PC-9 (cell line): ENCODE measurements at places on chromosomes 13 and 19.
A peak's percentile ranks its signal among the peaks of the same experiment; 100 is the strongest.

- peaks cover 16% of the 10 kb centered on the region for H3K4me1 ChIP-seq
- DNase-seq: peak; percentile 49
- H3K4me3 ChIP-seq: no peak overlapping the region
- H3K27me3 ChIP-seq: no peaks in the 10 kb centered on the region
Measured at GRCh38 chr19:43799502-43800142, 2.6 kb downstream of the LYPD5 start.

DNA sequence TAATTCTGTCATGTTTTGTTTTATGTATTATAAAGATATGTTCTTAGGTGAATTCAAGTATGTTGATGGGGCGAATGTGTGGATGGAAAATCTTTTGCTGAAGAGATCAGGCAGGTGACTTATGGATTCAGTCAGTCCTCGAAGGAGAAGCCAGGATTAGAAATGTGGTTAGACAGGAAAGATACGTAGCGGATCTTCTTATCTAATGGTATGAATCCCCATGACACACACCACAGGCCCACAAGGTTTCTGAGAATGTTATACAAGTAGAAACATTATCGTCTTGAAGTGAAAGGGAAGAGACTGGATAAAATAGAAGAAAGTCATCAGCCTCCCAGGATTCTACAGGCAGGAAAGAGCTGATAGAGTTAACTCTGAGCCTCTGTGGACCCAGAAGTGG, 69.0 kb upstream of the RFXAP start:
- no peak overlapping the region for H3K4me3 ChIP-seq
- no peaks in the 10 kb centered on the region for H3K36me3 ChIP-seq
- no peaks in the 10 kb centered on the region for H3K4me1 ChIP-seq
- H3K27me3 ChIP-seq: no peaks in the 10 kb centered on the region
- DNase-seq: no peak

- H3K27ac ChIP-seq: no peak overlapping the region
- H3K27me3 ChIP-seq: peaks cover 8% of the 10 kb centered on the region; the same call in 1 of the 2 replicates
- H3K36me3 ChIP-seq: no peaks in the 10 kb centered on the region
- no peak for DNase-seq
- H3K4me3 ChIP-seq: no peak overlapping the region
- H3K4me1 ChIP-seq: no peaks in the 10 kb centered on the region
Measured at GRCh38 chr13:23572836-23573235, 2.6 kb downstream of the TNFRSF19 start.

- H3K4me3 ChIP-seq: no peak overlapping the region
- H3K36me3 ChIP-seq: no peaks in the 10 kb centered on the region
- no peaks in the 10 kb centered on the region for H3K4me1 ChIP-seq
- H3K27ac ChIP-seq: no peak overlapping the region
- DNase-seq: no peak
- no peaks in the 10 kb centered on the region for H3K27me3 ChIP-seq
Measured at GRCh38 chr13:88022431-88023208, 351.4 kb downstream of the SLITRK5 start.

GRCh38 chr19:44943801-44944249, 1.8 kb downstream of the APOC4 start:
- no peak overlapping the region for H3K27ac ChIP-seq
- H3K4me3 ChIP-seq: no peak overlapping the region
- no peaks in the 10 kb centered on the region for H3K36me3 ChIP-seq
- H3K27me3 ChIP-seq: no peaks in the 10 kb centered on the region
- DNase-seq: no peak
- H3K4me1 ChIP-seq: no peaks in the 10 kb centered on the region

DNA sequence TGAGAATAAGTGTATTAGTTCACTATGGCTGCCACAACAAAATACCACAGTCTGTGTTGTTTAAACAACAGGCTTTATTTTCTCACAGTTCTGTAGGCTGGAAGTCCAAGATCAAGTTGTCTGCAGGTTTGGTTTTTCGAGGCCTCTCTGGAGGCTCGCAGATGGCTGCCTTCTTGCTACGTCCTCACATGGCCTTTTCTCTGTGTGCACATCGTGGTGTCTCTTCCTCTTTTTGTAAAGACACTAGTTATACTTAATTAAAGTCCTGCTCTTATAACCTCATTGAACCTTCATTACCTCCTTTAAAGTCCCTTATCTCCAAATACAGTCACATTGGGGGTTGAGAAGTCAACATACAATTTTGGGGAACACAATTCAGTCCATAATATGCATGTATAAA, 10.6 kb downstream of the CSNK1A1L start:
- H3K36me3 ChIP-seq: no peaks in the 10 kb centered on the region
- no peak overlapping the region for H3K4me3 ChIP-seq
- H3K4me1 ChIP-seq: no peaks in the 10 kb centered on the region
- no peak overlapping the region for H3K27ac ChIP-seq
- no peaks in the 10 kb centered on the region for H3K27me3 ChIP-seq

DNA sequence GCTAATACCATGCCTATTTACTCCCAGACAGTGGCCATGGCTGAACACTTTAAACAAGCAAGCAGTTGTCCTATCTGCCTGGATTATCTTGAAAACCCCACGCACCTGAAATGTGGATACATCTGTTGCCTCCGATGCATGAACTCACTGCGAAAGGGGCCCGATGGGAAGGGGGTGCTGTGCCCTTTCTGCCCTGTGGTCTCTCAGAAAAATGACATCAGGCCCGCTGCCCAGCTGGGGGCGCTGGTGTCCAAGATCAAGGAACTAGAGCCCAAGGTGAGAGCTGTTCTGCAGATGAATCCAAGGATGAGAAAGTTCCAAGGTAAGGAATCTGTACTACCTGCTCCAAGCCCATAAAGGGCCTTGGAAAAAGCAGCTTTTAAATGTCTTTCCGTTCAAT, 8.6 kb downstream of the RFPL4AL1 start:
- peaks cover 83% of the 10 kb centered on the region for H3K27me3 ChIP-seq
- no peak overlapping the region for H3K4me3 ChIP-seq
- DNase-seq: no peak
- no peaks in the 10 kb centered on the region for H3K4me1 ChIP-seq
- H3K27ac ChIP-seq: no peak overlapping the region

GRCh38 chr19:7497292-7497691, 8.5 kb upstream of the PEX11G start:
- peaks cover 18% of the 10 kb centered on the region for H3K4me1 ChIP-seq

GRCh38 chr19:31438401-31439269, 89.4 kb upstream of the TSHZ3 start:
- H3K4me1 ChIP-seq: no peaks in the 10 kb centered on the region
- H3K27me3 ChIP-seq: no peaks in the 10 kb centered on the region
- DNase-seq: no peak
- no peak overlapping the region for H3K27ac ChIP-seq

DNA sequence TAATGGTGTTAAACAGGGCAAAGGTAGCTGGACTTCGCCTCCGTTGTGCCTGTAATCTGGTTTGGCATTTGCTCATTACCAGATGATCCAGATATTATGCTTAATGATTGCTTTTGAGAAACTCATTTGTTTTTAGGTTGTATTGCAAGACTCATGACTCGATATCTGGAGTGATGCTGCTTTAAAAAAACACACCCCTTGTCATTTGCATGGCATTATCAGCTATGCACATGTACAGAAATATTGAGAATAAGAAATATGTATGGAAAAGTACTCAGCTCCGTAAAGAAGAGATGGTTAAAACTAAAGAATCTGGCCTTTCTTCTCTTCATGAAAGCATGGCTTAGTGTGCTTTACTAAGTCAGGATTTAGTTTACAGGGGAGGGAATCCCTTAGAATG, 95.0 kb downstream of the ARHGEF7 start:
- no peaks in the 10 kb centered on the region for H3K36me3 ChIP-seq
- DNase-seq: peak; percentile 31
- H3K4me3 ChIP-seq: no peak overlapping the region
- no peaks in the 10 kb centered on the region for H3K4me1 ChIP-seq
- no peak overlapping the region for H3K27ac ChIP-seq

DNA sequence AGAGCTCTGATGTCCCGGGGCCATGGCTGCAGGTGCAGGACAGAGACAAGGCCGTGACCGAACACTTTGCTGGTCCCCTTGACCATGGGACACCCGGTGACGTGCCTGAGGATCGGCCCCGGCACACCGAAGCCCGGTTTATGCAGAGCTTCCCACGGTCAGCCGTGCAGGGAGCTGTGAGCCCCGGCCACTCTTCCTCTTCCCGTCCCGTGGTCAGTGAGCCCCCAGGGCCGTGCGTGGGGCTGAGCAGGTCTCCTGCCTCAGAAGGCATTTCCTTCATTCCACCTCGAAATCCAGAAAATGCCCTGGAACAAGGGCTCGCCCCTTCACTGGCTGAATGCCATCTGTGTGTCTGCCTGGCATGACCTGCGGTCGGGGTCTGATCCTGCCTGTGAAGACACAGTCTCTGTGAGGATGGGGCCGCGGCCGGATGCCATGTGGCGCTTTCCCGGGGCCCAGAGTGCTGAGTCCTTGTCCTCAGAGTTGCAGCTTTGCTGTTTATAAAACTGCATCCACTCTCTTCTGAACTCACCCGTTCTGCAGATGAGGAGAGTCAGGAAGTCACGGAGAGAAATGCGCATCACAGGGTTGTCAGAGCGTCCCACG, 16.9 kb downstream of the MCF2L start:
- H3K36me3 ChIP-seq: no peaks in the 10 kb centered on the region
- no peak overlapping the region for H3K27ac ChIP-seq
- H3K27me3 ChIP-seq: no peaks in the 10 kb centered on the region
- DNase-seq: no peak

GRCh38 chr19:3669947-3670795, 30.1 kb downstream of the PIP5K1C start:
- no peak overlapping the region for H3K27ac ChIP-seq
- H3K4me1 ChIP-seq: no peaks in the 10 kb centered on the region
- no peaks in the 10 kb centered on the region for H3K27me3 ChIP-seq
- no peaks in the 10 kb centered on the region for H3K36me3 ChIP-seq
- DNase-seq: no peak

DNA sequence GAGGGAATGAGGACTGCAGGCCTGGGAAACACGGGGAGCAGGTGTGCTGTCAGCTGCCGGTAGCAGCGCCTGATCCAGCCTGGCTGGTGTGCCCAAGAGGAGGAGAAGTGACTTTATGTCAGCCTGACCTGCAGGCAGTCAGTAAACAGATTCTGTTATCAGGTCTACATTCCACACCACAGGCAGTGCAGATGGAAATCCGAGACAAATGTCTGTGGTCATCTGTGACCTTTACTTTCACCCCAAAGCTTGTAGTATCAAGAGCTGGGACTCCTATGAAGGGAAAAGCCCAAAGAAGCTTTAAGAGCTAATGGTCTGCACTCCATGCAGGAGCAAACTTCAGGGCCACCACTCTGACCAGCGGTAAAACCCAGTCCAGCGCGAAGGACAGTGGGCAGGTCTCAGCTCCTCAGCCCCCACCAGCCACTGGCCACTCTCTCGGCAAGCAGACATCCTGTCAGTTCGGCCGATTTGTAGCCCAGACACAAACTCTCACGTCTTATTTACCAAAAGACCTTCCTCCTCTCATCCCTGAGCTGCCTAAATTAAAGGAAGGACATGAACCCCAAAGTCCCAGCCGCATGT, 7.7 kb downstream of the EPS15L1 start:
- peak; percentile 62 for DNase-seq
- H3K27me3 ChIP-seq: no peaks in the 10 kb centered on the region
- no peak overlapping the region for H3K27ac ChIP-seq
- 0 out of 2 replicates have a peak, but pooled peaks cover 6% of the 10 kb centered on the region for H3K36me3 ChIP-seq

DNA sequence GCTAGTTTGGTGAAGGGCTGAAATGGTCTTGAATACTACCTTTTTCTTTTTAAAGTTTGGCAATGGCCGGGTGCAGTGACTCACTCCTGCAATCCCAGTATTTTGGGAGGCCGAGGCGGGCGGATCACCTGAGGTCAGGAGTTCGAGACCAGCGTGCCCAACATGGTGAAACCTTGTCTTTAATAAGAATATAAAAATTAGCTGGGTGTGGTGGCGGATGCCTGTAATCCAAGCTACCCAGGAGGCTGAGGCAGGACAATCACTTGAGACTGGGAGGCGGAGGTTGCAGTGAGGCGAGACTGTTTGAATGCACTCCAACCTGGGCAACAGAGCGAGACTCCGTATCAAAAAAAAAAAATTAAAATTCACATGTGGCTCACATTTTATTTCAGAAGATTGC, 880 bp upstream of the ZNF723 start:
- DNase-seq: no peak
- H3K4me3 ChIP-seq: no peak overlapping the region
- H3K4me1 ChIP-seq: no peaks in the 10 kb centered on the region
- no peak overlapping the region for H3K27ac ChIP-seq
- no peaks in the 10 kb centered on the region for H3K27me3 ChIP-seq

DNA sequence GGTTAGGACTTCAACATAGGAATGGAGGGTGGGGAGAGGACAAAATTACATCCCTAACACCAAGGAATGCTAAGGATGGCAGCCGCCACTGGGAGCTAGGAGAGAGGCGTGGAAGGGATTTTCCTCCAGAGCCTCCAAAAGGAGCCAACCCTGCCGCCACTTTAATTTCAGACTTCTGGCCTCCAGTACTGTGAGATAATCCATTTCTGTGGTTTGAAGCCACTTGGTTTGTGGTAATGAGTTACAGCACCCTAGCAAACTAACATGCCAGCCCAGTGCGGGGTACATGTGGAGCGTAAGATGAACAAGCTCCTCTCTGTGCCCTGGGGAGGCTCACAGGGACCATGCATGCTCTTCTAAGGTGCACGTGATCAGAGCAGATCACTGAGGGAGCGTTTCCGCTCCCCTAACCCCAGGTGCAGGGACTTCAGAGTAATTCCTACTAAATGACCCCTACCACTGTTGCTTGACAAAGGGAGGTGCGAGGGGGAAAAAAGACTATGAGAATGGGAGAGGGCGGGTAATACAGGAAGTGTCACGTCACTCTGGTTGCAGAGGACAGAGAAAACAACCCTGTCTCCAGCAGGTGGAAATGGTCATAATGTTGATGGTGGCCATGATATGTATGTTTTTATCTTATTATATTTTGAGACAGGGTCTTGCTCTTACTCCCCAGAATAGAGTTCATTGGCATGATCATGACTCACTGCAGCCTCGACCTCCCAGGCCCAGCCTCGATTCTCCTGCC, 12.0 kb downstream of the FPR1 start:
- peaks cover 87% of the 10 kb centered on the region for H3K27me3 ChIP-seq
- H3K4me1 ChIP-seq: no peaks in the 10 kb centered on the region
- H3K36me3 ChIP-seq: no peaks in the 10 kb centered on the region
- H3K27ac ChIP-seq: no peak overlapping the region

GRCh38 chr19:44807162-44807561, 1.7 kb upstream of the BCAM start:
- no peaks in the 10 kb centered on the region for H3K27me3 ChIP-seq
- no peaks in the 10 kb centered on the region for H3K36me3 ChIP-seq
- no peak overlapping the region for H3K4me3 ChIP-seq
- DNase-seq: peak; percentile 78
- peaks cover 58% of the 10 kb centered on the region for H3K4me1 ChIP-seq

GRCh38 chr13:105485081-105485480, 1050.4 kb downstream of the EFNB2 start:
- DNase-seq: no peak
- no peaks in the 10 kb centered on the region for H3K27me3 ChIP-seq
- no peaks in the 10 kb centered on the region for H3K4me1 ChIP-seq
- H3K36me3 ChIP-seq: no peaks in the 10 kb centered on the region
- H3K4me3 ChIP-seq: no peak overlapping the region
- H3K27ac ChIP-seq: no peak overlapping the region
